ENCODE measurements at places on chromosomes 11 and 22. TPM values are rescaled to one million over a fixed set of nuclear protein-coding genes. Genes with fewer than 3 reads are reported as not detected.
A peak's percentile ranks its signal among the peaks of the same experiment; 100 is the strongest.

The C11orf91 gene
- not detected for total RNA-seq

DNA sequence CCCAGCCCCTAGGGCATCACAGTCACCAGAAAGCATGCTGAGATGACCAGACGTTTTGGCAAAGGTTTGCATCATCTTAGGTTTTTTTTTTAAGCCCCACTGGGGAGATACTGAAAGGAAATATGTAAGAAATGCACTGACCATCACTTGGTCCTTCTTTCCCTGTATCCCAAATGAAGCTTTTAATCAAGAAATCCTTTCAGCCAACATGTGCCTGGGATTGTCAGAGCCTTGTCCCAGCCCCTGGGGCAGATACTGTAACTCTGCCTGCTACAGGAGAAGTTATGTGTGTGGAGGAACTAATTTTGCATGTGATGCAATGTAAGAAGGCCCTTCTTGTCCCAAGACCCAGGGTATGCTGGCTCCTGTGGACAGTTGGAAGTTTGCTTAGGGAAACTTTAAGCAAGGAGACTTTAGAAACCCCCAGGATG is 65.6 kb downstream of the PPFIBP2 start:
- H3K27ac ChIP-seq, result peak overlapping the region; percentile 89
- no peak for DNase-seq
- H3K4me1 ChIP-seq, result peaks cover 96% of the 10 kb centered on the region
- no peaks in the 10 kb centered on the region for H3K36me3 ChIP-seq
- H3K4me3 ChIP-seq, result no peak overlapping the region

- H3K4me1 ChIP-seq, result no peaks in the 10 kb centered on the region
- no peaks in the 10 kb centered on the region for H3K27me3 ChIP-seq
- no peaks in the 10 kb centered on the region for H3K36me3 ChIP-seq
- no peak overlapping the region for H3K4me3 ChIP-seq
These were observed 304.0 kb upstream of the ANO3 start for GRCh38 chr11:26027887-26028286.

DNA sequence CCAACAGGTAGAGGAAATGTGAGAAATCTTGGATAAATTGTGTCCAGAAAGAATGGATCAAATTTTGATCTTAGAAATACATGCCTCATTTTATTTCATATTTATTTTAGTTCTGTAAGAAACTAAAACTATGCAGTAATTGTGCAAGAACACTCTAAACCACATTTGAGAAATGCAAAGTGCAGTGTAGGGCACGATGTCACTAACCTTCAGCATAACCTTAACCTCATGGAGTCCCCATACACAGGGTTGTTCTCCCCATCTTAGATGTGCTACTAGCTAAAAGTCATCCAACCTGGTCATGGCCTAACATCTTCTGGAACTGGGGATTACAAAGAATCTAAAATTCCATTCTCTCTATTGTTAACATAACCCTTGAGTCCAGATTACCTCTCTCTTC is 48.4 kb upstream of the ARHGAP42 start:
- DNase-seq, result no peak
- no peaks in the 10 kb centered on the region for H3K36me3 ChIP-seq
- no peaks in the 10 kb centered on the region for H3K27me3 ChIP-seq
- no peak overlapping the region for H3K4me3 ChIP-seq
- H3K4me1 ChIP-seq, result no peaks in the 10 kb centered on the region

DNA sequence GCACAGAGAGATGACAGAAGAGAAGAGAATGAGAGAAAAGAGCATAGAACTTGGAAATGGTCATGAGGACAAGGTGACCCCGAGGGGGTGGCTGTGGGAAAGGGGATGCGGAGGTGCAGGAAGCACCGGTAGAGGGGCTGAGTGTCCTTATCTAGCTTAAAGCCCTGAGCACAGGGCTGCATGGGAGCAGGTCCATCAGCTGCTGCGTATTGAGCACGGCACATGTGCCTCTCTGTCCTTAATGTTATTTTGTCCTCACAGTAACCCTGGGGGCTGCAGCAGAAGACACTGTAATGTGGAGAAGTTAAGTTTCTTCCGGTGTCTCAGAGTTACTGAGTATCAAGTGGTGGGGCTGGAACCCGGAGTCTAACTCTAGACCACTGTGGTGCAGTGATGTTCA is 94.4 kb upstream of the OR4B1 start:
- H3K4me1 ChIP-seq, result no peaks in the 10 kb centered on the region
- H3K27ac ChIP-seq, result no peak overlapping the region
- no peaks in the 10 kb centered on the region for H3K36me3 ChIP-seq
- H3K27me3 ChIP-seq, result no peaks in the 10 kb centered on the region
- H3K4me3 ChIP-seq, result no peak overlapping the region

The CXCR5 gene
- total RNA-seq, result not detected

GRCh38 chr11:100573911-100574513 is 113.1 kb upstream of the ARHGAP42 start:
- no peaks in the 10 kb centered on the region for H3K27me3 ChIP-seq
- no peaks in the 10 kb centered on the region for H3K36me3 ChIP-seq
- H3K27ac ChIP-seq, result no peak overlapping the region
- peaks cover 14% of the 10 kb centered on the region for H3K4me1 ChIP-seq

The RIMBP3B gene
- not detected for total RNA-seq

DNA sequence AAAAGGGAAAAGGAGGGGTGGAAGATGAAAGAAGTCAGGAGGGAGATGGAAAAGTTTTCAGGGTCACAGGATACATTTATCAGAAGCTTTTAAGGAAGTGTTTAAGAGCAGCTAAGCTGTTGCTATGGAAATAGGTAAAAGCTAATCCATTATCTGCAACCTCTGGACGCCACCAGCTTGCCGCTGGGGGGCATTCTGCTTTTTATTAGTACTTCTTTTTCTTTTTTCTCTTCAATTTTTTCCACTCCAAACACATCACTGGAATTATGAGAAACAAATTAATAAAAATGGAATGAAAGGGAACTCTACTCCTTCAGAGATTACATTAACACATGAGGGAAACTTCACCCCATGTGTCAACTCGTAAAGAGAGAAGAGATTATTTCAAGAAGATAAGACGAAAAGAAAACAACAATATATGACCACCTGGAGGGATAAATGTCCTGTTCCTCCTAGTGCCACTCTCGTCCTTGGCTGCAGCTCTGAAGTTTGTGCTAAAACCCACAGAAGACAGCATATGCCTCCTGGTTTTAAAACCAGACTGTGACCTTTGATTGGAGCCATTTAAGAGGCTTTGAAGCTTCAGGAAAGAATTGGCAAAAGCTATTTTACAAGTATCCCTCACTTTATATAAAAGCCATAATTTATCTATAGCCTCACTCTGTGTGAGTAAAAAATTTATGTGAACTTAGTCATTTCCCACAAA is 972.8 kb downstream of the OPCML start:
- no peak overlapping the region for H3K27ac ChIP-seq
- no peak overlapping the region for H3K4me3 ChIP-seq
- H3K36me3 ChIP-seq, result no peaks in the 10 kb centered on the region
- no peaks in the 10 kb centered on the region for H3K4me1 ChIP-seq
- H3K27me3 ChIP-seq, result no peaks in the 10 kb centered on the region
- DNase-seq, result no peak

DNA sequence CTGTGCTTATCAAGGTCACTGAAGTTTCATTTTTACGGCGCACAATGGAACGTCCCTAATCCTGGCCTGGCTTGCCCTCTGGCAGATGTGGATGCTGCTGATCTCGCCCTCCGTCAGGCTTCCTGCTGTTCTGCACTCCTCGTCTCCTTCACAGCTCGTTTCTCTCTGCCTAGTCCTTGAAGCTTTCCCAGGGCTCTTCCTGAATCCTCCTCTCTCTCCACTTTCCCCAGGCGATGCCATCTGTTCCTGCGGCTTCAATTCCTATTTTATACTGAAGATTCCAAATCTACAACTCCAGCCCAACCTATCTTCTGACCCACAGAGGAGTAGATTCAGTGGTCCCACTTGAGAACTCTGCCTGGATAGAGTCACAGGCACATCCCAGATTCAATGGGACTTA is 14.2 kb downstream of the SLC22A8 start:
- no peaks in the 10 kb centered on the region for H3K27me3 ChIP-seq
- no peak overlapping the region for H3K27ac ChIP-seq
- no peaks in the 10 kb centered on the region for H3K36me3 ChIP-seq

- no peak overlapping the region for H3K4me3 ChIP-seq
- no peak overlapping the region for H3K27ac ChIP-seq
- DNase-seq, result peak; percentile 6
- H3K27me3 ChIP-seq, result no peaks in the 10 kb centered on the region
- H3K36me3 ChIP-seq, result no peaks in the 10 kb centered on the region
These were observed 76.1 kb downstream of the SOX6 start for GRCh38 chr11:16280256-16280682.

DNA sequence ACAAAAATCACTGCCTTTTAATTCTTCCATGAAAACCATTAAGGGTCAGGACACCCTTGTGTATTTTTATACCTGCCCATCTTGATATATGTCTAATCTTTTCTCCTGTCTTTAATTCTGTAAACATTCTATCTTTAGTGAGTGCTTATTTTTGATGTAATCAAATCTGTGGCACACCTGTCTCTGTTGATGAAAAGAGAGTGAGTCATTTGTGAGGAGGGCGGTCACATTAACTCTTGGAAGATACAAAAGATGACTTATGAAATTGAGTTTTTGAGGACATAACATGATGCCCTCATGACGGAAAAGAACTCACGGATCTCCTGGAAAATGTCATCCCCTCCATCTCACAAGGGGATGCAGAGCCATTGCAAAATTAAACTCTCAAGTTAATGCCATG is 206.5 kb upstream of the PGR start:
- H3K27ac ChIP-seq, result no peak overlapping the region
- DNase-seq, result no peak
- H3K27me3 ChIP-seq, result no peaks in the 10 kb centered on the region
- H3K4me3 ChIP-seq, result no peak overlapping the region
- H3K4me1 ChIP-seq, result peaks cover 10% of the 10 kb centered on the region

GRCh38 chr11:9507277-9507580 is 46.4 kb downstream of the ZNF143 start:
- no peaks in the 10 kb centered on the region for H3K36me3 ChIP-seq
- no peaks in the 10 kb centered on the region for H3K27me3 ChIP-seq
- H3K27ac ChIP-seq, result no peak overlapping the region
- H3K4me3 ChIP-seq, result no peak overlapping the region

The OR52E5 gene
- total RNA-seq, result not detected

DNA sequence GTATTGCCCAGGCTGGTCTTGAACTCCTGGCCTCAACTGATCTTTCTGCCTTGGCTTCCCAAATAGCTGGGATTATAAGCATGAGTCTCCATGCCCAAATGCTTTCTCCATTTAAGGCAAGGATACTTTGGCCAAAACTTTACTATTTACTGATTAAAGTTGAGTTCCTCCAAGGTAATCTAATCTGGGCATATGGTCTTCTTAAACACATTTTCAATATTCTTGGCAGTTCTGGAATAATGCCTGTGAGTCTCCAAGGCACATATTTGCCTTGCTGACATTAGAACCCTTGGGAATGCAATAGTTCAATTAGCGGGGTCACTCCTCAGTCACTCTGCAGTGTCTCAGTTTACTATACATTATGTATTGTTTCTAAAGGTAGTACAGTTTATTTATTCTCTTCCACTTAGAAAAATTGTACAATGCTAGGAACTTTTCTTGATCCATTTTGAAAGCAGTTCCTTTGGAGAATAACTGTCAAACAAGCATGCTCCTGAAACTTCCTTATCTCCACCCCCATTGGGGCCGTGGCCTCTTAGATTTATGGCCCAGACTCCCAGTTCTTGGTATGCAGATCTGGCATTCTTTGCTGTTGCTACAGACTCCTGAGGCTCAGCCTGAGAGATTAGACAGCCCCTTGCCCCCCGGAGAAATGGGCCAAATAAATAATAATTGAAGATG is 13.1 kb upstream of the RAB38 start:
- no peaks in the 10 kb centered on the region for H3K27me3 ChIP-seq
- DNase-seq, result no peak
- no peaks in the 10 kb centered on the region for H3K36me3 ChIP-seq
- no peak overlapping the region for H3K27ac ChIP-seq

The OR4A16 gene
- total RNA-seq, result not detected

DNA sequence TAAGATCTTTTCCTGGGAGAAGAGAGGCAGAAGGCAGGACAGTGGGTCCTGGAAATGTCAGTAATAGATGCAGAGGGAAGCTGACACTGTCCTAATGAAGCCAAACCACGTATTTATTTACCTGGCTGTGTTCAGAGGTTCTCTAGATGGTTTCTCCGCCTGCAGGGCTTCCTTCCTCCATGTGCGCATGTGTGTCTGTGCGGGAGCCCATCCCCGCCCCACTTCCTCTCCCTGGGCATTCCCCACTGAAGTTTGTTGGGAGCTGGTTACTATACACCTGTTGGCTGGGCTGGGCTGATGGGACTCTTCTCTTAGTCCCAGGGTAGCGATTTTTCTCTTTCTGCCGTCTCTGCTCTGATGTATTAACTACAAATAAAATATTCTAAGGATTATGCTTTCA is 204.9 kb upstream of the TBCEL start:
- H3K4me1 ChIP-seq, result no peaks in the 10 kb centered on the region
- DNase-seq, result no peak
- no peaks in the 10 kb centered on the region for H3K36me3 ChIP-seq
- H3K4me3 ChIP-seq, result no peak overlapping the region

GRCh38 chr22:24975125-24975640 is 22.7 kb downstream of the KIAA1671 start:
- H3K27ac ChIP-seq, result no peak overlapping the region
- no peak for DNase-seq
- no peaks in the 10 kb centered on the region for H3K36me3 ChIP-seq
- no peak overlapping the region for H3K4me3 ChIP-seq
- peaks cover 21% of the 10 kb centered on the region for H3K4me1 ChIP-seq
- no peaks in the 10 kb centered on the region for H3K27me3 ChIP-seq

DNA sequence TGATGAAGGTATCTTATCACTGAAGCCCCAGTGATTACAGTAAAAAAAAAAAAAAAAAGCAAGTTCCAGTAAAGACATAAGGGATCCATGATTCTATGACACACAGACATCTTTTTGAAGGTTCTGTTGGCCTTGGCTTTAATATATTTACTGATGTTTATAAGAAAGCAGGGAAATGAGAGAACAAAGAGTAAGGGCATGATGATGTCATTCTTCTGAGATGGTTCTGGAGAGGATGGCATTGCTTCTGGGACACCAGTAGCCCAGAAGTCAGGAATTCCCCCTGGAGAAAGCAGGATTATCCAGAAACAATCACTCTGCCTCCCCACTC is 233.6 kb downstream of the FAM76B start:
- no peak overlapping the region for H3K4me3 ChIP-seq
- H3K27me3 ChIP-seq, result no peaks in the 10 kb centered on the region
- H3K36me3 ChIP-seq, result no peaks in the 10 kb centered on the region
- no peaks in the 10 kb centered on the region for H3K4me1 ChIP-seq
- no peak overlapping the region for H3K27ac ChIP-seq

DNA sequence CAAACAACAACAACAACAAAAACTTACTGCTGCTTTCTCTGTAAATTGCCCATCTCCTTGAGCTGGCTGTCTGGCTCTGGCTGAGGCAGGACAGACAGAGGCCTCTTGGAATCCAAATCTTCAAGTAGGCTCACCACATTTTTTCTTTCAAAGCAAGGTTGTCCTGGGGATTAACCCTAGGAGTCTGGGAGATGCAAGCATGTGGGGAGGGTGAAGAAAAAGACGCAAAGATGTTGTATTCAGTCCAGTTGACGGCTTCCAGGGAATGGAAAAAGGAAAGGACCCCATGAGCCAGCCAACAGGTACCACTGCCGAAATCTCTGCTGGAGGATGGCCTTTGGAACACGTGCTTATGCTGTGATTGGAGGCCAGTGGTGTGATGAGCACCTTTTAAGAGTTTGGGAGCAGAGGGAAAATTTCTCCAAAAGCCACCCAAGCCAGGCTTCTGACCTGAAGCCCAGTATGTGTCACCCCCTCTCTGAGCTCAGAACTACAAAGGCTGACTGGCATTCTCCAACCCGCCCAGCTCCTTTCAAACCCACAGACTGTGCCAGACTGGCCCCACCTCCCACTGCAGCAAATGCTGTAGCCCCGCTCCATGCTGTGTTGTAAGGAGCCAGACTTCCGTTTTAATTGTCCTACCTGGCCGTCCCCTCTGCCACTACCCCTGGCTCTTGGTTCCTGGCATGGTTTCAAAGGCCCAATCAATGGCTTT is 10.8 kb downstream of the BLID start:
- DNase-seq, result no peak
- H3K27me3 ChIP-seq, result no peaks in the 10 kb centered on the region

The C11orf97 gene
- total RNA-seq, result not detected

All from gastrocnemius medialis (tissue), 4 donors.